ENCODE measurements at places on chromosomes 7 and 10.

DNA sequence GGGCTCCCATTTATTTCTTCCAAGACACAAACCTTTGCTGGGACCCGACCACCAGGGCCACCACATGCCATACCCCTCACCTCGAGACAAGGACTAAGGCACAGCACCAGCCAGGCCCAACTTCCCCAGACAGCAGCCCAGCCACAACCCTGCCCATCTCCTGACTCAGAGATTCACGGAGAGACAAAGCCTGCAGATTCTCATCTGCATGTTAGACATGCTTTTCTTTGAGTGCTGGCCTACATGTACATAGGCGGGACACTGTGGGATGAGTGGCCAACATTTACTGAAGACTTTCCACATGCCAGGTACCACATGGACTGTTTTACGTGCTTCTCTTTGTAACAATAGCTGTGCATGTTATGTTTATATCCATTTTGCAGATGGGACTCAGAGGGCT is 221.3 kb upstream of the ZMIZ1 start:
- no peak for DNase-seq

- no peak for DNase-seq
Observed at GRCh38 chr7:132636581-132636980, 60.3 kb upstream of the PLXNA4 start.

- DNase-seq: no peak
Observed at GRCh38 chr7:135938563-135938962, 38.6 kb downstream of the MTPN start.

GRCh38 chr7:49773218-49773935 is at the start of gene VWC2:
Gene VWC2 (plus strand): TSS chr7:49773638. CDS start chr7:49775436, 1,798 bp downstream.
- peak; percentile 13 for DNase-seq

DNA sequence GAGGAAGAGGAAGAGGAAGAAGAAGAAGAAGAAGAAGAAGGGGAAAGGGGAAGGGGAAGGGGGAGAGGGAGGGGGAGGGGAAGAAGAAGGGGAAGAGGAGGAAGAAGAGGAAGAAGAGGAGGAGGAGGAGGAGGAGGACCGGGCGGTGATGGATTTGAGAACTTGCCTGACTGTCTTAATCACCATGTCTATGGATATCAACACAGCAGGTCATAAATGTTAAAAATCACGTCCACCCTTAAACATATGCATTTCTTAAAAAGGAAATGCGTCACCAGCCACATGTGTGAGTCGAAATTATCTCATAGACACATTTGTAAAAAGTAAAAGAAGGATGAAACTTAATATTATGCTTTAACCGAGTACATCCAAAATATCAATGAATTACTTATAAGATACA is 42.1 kb upstream of the INSIG1 start:
- DNase-seq: peak; percentile 38

- DNase-seq: no peak
Observed at GRCh38 chr7:50216626-50217025, 87.9 kb upstream of the IKZF1 start.

DNA sequence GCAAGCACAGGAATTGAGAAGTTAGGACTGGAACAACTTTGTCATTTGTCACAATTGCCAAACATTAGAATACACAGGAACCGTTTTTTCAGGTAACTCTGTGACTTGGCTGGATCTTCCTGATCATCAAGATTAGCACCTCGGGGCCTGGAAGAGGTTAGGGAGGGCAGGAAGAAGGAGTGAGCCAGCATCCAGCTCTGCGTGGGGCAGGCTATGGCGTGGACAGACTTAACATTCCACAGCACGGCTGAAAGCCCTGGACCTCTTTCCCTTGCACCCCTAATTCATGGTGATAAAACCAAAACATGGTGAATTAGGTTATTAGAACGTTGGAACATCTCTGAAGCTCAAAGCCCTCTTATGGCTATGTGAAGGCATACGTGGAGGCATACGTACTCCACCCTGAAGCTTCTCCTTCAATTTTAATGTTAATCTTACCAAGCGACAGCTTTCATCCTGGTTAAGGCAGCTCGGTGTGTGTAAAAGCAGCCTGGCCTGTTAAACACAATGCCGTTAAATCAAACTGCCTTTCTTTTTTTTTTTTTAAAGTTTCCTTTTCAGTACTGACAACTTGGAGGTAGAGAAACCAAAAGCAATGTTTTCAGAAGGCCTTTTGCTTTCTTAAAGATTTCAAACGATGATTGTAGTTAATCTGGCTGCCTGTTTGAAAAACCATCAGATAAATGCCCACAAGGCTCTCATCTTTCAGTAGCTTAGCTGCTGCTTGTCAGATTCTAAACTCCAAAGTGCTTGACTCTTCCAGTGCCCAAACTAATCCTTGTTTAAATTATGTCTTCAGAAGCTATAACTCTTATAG is 4.5 kb downstream of the GRK5 start:
- no peak for DNase-seq

DNA sequence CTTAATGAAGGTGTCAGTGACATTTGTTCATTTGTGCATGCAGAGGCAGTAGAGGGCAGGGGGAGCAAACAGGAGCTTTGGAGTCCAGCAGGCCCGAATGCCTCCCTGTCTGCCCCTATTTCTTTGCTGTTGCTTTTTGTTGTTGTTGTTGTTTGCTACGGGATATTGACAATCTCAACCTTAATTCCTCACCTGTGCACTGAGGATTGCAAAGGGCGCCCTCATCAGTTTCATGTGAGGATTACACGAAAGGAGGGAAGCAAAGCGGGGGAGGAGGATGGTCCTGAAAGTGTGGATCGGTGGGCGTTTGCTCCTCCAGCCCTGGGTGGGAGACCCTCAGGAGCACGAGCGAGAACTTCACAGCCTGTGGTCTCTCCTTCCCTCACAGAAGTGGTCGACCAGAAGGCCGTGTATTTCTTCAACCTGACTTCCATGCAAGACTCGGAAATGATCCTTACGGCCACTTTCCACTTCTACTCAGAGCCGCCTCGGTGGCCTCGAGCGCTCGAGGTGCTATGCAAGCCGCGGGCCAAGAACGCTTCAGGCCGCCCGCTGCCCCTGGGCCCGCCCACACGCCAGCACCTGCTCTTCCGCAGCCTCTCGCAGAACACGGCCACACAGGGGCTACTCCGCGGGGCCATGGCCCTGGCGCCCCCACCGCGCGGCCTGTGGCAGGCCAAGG is 9.6 kb downstream of the GDF10 start:
- no peak for DNase-seq

GRCh38 chr7:36281945-36282717 is 107.5 kb upstream of the ANLN start:
- peak; percentile 79 for DNase-seq

DNA sequence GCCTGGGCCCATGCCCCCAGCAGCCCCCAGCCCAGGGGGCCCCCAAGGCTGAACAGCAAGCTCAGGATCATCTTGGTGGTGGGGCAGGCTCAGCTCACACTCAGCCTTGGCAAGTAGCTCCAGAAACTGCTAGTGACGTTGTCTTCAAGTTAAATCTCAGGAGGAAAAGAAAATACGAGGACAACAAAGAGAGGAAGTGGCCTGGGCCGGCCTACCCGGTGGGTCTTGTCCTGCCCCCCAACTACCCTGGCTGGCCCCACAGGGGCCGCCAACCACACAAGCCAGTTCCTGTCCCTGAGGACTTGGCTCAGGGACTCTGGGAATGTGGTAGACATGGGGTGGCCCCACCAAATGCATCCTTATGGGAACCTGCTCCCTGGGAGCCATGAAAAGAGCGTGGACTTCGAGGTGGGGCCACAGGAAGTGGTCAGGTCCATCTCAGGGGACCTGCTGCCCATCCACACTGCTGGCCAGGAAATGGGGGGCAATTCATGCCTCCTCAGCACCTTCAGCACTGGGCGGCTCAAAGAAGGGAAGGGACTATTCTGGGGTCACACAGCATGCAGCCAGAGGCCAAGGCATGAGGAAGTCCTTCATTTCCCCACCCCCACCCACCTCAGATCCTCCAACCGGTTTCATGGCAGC is at the start of gene MMRN2:
TSS of gene MMRN2 (minus strand) at position 145 of the 645 bp plus-strand sequence. CDS start at position 71, 74 bp downstream.
- DNase-seq: peak; percentile 24

DNA sequence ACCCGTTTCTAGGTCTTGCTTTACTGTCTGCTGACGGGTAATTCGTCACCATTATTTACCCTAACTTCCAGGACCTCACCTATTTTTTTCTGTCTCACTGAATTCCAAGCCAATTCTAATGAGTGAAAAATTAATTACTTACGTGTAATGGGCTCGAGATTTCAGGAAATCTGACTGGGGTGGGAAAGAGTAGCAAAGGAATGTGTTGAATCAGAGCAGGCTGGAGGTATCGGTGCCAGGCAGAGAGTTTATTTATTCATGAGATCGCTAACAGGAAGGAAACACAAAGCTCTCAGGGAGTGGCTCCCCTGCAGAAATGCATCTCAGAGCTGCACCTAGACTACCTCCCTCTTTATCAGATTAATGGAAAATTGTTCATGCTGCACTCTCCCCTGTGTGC is 4.0 kb upstream of the DIP2C start:
- no peak for DNase-seq

DNA sequence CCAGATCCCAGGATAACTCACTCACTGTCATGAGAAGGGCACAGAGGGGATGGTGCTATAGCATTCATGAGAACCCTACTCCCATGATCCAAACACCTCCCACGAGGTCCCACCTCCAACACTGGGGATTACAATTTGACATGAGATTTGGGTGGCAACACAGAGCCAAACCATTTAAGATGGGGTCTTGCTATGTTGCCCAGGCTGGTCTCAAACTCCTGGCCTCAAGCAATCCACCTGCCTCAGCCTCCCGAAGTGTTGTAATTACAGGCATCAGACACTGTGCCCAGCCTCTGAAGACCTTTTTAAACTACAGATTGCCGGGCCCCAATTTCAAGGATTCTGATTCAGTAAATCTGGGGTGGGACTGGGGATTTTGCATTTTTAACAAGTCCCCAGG is 98.5 kb downstream of the BAMBI start:
- no peak for DNase-seq

DNA sequence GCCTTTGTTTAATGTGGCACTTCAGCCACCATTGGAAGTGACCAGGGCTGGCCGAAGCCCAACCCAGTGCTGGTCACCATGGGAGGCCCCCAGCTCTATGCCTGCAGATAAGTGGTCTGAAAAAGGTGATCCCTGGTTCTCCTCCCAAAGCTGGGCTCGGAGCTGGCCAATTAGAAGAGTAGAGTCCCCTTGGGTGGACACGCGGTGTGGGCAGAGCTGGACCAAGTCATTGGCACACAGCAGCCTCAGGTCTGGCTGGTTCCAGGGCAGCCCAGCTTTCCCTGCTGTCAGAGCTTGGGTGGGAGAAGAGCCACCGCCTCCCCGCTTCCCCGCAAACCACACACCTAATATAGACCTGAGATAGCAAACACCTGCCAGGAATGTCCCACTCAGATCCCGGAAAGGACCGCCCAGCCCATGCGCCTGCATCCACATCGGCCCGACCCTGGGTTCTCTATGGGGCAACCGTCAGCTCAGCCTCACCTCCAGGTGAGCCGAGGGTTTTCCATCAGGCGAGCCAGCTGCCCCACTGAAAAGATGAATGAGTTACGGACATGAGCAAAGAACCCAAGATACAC is 84.3 kb downstream of the TCERG1L start:
- no peak for DNase-seq

DNA sequence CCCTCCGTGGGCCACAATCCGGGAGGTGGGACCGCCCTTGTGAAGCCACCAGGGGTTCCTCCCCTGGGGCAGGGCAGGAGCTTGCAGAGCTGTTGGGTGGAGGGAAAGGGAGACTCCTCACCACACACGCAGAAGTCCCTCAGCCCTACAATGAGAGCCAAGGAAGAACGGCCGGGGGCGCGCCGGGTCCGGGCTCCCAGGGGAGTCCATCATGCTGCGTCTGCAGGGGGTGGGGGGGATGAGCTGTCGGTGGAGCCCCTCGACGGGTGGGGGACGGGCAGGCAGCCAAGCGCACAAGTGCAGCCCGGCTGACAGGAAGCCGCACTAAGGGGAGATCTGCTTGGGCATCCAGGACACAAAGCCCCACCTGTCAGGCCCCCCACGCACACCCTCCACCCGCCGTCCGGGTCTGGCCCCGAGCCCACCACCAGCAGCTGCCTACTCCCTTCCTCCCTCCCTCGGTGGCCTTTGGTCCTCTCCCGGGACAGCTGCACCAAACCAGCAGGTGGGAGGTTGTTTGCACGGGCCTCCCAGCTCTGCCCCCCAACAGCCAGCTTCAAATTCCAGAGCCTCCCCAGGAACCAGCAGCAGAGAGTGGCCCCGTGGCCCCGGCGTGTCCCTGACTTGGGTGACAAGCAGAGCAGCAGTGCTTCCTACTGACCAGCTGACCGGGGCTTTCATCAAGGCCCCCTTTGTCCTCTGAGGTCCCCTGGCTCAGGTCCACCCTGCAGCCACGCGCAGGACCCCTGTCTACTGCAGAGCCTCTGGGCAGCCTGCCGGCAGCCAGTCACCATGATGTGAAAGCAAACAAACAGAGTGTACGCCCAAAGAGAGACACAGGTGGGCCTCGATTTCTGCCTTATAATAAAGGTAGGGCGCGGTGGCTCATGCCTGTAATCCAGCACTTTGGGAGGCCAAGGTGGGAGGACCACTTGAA is 50.3 kb downstream of the HIP1 start:
- no peak for DNase-seq

- DNase-seq: peak; percentile 89
Observed at GRCh38 chr7:101108330-101108857, 18.5 kb upstream of the SERPINE1 start.

DNA sequence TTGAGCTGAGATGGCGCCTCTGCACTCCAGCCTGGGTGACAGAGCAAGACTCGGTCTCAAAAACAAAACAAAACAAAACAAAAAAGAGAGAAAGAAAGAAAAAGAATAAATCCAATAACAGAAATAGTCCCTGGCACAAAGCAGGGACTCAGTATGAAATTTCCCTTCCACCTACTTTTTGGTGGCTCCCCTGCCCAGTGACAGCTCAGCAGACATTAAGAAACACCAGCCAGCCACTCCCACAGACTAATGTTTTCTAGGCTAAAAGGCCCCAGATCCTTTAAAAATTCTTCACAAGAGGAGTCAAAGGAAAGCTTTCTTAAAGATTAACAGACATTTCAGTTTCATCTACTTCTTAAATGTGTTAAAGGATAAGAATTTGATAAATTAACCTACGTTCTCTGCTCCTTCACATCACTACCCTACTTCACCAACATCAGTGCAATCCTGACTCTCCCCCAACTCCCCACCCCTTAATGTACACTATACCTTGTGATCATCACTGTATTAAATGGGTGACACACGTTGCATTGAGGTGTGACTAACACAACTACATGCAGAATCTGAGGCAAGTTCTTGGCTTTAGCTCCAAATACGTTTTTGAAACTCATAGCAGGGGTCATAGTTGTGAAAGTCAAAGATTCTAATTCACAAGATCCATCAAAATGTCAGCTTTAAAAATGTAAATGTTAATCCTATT is 114.5 kb upstream of the CAV2 start:
- no peak for DNase-seq

- DNase-seq: no peak
Observed at GRCh38 chr10:122746408-122746807, 46.8 kb upstream of the C10orf120 start.

Data from suppressor macrophage (primary cell).